ENCODE measurements at places on chromosomes 3 and 15.

GRCh38 chr3:176814285-176814684, 383.0 kb downstream of the TBL1XR1 start:
- no peak for DNase-seq

- DNase-seq: no peak
Observed at GRCh38 chr3:56932866-56933265, 127.6 kb upstream of the SPATA12 start.

- no peak for DNase-seq
Observed at GRCh38 chr15:95897651-95898050, 432.8 kb upstream of the NR2F2 start.

- DNase-seq: no peak
Observed at GRCh38 chr15:31149088-31149505, 47.6 kb upstream of the TRPM1 start.

DNA sequence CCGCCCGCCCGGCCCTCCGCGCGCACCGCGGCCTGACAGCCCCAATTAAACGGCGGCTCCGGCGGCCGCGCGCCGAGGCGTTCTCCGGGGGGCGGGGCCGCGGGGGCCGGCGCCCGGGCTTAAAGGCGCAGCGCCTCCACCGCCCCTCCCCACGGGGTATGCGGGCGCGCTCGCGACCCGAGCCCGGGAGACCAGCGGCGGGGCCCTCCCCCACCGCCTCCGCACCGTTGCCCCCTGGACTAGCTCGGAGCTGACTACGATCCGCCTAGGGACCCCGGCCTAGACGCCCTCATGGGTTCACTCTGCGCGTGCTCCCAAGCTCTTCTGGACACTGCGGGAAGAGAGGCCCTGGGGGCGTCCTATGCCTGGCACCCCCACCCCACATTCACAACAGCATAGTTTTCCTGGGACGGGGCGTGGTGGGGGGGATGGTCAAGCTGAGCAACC, at the start of gene DUSP7:
Gene DUSP7, minus strand, starts transcription at position 51 of the 447 bp plus-strand sequence. CDS start 205 bp downstream, outside the sequence.
- DNase-seq: no peak

DNA sequence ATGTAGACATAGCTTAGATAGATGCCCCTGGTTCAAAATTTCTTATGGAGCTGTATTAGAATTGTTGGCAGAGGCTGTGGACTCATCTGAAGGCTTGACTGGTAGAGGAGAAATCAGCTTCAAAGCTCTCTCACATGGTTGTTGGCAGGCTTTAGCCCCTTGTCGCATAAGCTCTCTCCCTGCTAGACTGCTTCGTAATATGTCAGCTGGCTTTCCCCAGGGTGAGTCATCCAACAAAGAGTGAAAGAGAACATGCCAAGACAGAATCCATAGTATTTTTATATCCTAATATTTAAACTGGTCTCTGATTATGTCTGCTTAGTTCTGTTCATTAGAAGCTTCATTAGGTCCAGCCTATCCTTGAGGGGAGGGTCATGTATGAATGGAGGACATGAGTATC, 427.4 kb upstream of the NAALADL2 start:
- no peak for DNase-seq

GRCh38 chr3:56928379-56929068, 126.8 kb upstream of the ARHGEF3 start:
- DNase-seq: no peak

DNA sequence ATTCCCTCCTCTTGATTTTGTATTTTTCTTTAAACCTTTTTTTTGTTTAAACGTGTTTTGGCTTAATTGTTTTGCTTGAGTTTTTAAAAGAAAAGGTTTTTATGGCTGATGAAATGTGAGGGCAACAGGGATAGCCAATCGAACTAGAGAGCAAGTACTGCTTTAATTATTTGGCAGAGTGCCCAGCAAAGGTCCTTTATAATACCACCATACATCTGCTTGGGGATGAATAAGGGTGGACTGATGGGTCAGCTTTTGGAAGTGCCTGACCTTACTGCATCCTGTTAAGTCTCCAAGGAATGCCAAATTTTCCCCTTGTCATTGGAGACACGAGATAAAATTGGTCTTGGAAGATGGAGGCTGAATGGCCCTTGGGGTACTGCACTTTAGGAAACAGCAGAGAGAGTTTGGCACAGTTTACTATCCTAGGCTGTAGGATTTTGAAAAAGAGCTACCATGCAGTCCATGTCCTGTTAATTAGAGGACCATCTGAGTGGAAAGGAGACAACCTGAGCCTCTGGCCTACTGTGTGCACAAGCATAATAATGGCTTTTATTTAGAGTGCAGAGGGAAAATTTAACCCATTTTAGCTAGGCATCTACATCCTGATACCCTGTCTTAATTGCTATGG, 19.8 kb upstream of the MTHFS start:
- no peak for DNase-seq

GRCh38 chr3:138381413-138381901, 33.1 kb downstream of the MRAS start:
- DNase-seq: no peak

DNA sequence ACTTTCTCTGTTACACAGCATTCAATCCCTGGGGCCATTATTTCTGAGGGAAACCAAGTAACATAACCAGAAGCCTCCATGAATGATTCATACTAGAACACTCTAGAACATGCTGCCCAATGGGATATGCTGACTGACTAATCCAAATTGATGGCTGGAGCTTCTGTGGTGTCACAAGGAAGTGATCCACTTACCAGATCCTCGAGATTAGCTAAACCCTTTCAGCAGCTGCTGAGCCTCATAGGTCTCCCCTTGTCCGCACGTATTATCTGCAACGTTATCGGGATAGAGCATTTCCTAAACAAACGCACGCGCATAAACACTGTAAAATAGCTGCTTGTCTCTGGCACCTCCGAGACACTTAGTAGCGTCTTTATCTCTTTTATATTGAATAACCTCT, 61.2 kb upstream of the PROK2 start:
- no peak for DNase-seq

- no peak for DNase-seq
Observed at GRCh38 chr3:55702822-55703221, 215.7 kb upstream of the WNT5A start.

Measured in SK-N-MC (cell line).